ENCODE measurements at places on chromosomes 6 and 20.

- DNase-seq = no peak
Observed at GRCh38 chr6:132364306-132365074, 36.8 kb downstream of the MOXD1 start.

DNA sequence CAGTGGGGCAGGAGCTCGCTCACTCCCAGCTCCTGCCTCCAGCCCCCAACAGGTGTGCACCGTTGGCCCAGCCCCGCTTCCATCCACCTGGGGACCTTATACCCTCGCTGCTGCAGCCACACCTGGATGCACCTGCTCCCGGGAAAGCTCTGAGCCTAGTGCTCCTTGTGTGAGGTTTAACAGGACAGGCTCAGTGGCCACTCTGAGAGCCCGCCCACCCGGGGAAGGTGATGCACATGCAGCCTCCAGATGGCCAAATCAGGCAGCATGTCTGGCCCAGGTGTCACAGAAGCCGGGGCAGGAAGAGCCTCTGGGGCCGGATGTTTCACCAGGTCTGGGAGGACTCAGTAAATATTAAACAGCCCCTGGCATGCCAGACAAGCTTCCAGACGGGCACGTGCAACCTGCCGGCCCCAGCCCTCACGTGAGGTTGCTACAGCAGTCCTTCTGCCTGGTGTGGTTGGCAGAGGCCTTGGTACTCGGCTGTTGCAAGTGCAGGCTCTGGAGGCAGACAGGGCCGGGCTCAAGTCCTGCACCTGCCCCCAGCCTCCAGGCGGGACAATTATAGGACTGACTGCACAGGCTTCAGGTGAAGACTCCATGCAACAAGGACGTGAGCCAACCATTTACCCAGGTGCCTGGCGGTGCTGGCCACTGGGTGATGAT lies 66.9 kb downstream of the RIPOR3 start:
- DNase-seq = no peak

DNA sequence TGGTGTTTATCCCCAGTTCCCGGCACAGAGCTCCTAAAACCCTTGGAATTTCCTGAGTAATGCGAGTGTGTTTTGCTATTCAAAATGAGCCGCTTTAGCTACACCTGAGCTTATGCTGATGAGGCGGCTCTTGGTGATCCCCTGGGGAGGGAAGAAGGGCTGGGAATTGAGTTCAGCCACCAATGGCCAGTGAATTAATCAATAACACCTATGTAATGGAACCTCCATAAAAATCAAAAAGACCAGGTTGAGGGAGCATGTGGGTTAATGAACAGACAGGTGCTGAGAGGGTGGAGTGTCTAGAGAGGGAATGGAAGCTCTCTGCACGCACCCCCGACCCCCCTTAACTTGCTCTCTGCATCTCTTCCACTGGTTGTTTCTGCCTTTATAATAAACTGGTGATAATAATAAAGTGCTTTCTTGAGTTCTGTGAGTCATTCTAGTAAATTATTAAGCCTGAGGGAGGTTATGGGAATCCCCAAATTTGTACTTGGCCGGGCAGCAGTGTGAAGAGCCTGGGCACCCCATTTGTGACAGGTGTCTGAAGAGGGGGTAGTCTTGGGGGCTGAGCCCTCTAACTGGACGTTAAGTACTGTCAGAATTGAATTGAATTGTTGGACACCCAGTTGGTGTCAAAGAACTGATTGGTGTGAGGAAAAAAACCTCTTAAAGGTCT lies 24.6 kb upstream of the SERPINB1 start:
- DNase-seq = no peak

GRCh38 chr6:167442796-167443680 lies 118.2 kb downstream of the TTLL2 start:
- no peak for DNase-seq

- no peak for DNase-seq
Observed at GRCh38 chr6:26280407-26280806, 84.6 kb upstream of the BTN3A2 start.

DNA sequence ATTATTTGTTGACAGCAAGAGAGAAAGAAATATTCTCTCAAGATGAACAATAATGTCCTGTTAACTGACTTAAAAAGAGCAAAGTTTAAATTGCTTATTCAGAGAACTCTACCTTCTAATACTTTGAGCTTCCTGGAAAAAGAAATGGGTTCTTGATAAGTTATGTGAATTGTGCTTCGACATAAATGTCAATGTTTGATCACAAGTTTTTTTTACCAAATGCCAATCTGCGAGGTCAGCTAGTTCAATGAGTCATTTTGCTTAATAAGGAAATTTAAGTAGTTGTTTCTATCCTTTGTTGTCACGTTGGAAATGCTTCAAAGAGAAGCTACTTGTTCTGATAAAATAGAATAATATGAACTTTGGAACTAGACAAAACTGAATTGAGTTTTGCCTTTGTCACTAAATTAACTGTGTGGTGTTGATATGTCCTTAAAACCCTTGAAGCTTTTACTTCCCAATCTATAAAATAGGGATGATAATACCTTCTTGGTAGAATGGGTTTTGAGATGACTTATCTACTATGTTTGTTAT lies 642.1 kb upstream of the FLRT3 start:
- no peak for DNase-seq

DNA sequence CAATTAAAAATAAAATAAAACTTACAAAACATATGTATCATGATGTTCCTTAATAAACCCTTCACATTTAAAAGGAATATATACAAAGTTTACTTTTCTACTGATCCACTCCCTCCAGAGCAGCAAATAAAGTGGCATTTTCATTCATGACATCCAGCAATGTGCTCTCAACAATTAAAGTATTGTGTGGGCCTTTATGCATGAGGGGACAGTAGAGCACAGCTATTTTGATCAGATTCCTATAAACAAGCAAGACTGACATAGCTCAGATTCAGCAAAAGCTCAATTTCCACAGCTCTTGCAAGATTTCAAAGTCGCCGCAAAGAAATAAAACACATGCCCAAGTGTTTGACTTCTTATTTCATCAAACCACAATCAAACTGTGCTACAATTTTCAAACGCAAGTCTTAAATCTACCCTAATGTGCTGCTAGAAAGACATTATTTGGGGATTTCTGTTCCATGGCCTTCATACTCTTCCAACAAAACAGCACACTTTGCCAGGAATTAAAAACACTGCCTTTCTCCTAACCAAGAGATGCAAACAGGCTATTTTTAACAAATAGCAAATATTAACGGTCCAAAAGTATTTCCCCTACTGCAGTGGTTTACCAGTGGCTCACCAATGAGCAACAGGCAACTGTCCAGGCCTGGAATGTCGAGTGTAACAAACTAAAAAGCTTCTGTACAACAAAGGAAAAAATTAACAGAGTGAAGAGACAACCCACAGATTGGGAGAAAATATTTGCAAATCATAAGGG lies 52.3 kb downstream of the MBOAT1 start:
- no peak for DNase-seq

DNA sequence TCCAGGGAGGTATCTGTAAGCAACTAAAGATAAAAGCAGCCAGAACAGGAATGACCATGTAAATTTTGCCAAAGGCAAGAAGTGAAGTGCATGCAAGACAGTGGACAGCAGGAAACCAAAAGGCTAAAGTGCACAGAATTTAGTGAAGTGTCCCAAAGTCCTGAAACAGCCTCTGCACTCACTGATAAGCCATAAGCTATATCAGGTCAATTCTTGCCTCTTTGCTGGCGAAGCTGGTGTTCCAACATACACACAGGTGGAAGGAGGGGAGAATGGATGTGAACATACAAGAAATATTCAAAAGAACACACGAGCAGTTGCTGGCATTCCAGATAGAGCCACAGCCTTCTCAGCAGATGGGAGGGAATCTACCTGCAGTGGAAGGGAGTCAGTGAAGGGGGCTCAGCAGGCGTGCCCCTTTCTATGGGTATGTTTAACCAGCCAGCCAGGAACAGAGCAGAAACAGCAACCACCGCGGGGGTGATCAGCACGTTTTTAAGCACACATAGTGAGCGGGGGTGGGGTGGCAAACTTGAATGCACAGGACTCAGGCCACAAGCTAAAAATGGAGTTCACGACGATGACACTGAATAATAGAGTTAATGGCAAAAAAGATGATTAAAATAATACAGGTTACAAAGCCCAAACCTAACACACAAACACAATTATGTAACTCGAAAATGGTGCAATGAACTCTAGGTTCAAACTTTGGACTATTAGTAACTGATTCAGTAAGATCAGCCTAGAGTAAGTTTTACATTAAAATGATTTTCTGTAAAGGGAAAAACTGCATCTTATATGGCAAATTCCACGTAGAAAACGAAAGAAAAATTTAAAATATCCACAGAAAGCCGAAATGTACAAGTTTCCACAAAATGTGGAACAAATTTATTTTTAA lies 1.2 kb downstream of the ECI2 start:
- DNase-seq = peak; percentile 23

GRCh38 chr6:143248359-143248758 lies 187.7 kb downstream of the AIG1 start:
- DNase-seq = peak; percentile 5

GRCh38 chr6:134537146-134537555 lies 219.2 kb upstream of the SGK1 start:
- no peak for DNase-seq

GRCh38 chr6:71103641-71104040 lies 146.8 kb upstream of the B3GAT2 start:
- DNase-seq = no peak

- no peak for DNase-seq
Observed at GRCh38 chr6:15106958-15107643, 138.8 kb upstream of the JARID2 start.

DNA sequence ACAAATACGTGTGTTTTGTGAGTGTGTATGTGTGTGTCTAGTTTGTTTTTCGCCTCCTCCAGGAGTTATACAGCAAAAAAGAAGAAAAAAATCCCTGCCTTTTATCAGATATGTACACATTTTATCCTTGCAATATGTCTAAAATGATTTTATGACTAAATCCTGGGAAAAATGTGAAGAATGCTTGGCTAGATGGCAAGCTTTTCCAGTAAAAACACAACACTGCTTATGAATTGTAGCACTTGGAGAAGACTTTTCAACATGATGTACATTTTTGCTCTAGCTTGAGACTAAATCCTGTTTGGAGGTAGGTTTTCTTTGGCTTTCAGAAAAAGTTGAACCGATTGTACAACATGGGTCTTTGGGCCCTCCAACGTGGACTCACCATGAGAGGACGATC lies 160.2 kb downstream of the GMPR start:
- DNase-seq = no peak
